ENCODE measurements at places on chromosomes 12 and 14.

DNA sequence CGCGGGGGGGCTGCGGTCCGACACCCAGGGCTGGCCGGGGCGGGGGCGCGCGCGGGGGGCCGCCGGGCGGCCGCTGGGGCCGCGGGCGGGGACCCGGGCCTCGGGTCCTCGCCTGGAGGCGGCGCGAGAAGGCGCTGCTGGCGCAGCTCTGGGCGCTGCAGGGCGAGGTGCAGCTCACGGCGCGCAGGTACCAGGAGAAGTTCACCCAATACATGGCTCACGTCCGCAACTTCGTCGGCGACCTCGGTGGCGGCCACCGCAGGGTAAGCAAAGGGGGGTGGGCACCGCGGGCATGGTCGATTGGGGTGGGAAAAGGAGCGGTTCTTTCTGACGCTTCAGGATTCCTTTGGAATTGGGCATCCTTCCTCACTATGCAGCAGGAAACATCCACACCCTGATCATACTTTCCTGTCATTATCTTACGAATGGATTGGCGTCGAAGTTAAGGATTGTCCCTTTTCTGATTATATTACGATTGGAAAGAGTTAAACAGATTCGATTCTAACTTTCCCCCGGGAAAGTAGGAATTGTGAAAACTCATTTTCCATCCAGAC, 798 bp downstream of the PDZRN4 start:
- no peak for DNase-seq

- no peak for DNase-seq
Measured at GRCh38 chr14:74314576-74314975, 11.8 kb upstream of the ABCD4 start.

DNA sequence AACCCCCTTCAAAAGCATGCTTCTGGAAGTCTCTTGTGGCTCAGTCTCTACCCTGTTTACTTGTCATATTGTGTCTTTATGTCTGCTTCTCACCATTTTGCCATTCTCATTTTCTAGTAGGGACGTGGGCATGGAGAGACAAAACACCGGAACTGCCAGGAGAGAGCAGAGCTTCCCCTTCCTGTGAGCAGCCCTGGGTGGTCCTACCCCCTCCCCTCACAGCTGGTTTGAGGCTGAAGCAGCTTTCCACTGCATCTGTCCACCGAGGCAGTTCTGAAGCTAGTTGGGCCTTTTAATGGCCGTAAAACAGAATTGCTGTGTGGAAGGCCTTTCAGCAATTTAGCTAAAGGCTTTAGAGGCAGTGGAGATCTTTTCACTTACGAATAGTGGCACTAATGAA, 77.0 kb downstream of the PELI2 start:
- DNase-seq = no peak

DNA sequence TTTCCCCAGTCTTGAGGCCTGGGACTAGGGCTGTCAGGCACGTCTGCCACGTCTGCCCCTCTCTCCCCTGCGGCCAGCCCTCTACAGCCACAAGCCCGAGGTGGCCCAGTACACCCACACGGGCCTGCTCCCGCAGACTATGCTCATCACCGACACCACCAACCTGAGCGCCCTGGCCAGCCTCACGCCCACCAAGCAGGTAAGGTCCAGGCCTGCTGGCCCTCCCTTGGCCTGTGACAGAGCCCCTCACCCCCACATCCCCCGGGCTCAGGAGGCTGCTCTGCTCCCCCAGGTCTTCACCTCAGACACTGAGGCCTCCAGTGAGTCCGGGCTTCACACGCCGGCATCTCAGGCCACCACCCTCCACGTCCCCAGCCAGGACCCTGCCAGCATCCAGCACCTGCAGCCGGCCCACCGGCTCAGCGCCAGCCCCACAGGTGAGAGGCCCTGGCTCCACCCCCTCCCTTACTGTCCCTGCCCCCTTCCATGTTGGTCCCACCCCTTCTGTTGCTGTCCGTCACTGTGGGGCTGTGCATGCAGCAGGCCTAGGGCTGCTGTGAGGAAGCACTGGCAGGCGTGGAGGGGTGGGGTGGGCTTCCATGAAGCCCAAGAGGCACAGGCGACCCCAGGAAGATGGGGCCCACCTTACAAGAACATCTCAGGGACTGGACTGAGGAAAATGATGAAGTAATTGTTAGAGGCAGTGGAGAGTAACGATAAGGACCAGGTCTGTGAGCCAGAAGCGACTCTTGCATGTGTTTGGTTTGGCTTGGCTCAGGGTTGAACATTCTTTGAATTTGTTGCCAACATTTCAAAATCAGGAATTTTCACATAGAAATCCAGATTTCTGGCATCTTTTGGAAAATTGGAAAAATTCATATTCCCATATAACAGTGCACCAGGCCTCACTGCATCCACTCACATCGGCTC, 16.8 kb downstream of the C12orf43 start:
- no peak for DNase-seq

GRCh38 chr14:29735459-29735858, 192.2 kb downstream of the PRKD1 start:
- DNase-seq = no peak

DNA sequence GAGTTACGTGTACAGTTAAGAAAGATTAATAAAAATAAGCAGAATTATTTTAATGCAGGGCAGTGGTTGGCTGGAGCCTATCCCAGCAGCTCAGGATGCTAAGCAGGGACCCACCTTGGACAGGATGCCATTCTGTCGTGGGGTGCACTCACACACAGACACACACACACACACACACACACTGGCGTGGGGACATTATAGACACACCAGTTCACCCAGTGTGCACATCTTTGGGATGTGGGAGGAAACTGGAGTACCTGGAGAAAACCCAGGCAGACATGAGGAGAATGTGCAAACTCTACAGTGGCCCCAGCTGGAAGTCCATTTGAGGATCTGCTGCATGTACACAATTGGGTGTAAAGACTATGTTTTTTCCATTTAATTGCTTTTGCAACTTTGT, 12.8 kb upstream of the IFI27L2 start:
- no peak for DNase-seq

DNA sequence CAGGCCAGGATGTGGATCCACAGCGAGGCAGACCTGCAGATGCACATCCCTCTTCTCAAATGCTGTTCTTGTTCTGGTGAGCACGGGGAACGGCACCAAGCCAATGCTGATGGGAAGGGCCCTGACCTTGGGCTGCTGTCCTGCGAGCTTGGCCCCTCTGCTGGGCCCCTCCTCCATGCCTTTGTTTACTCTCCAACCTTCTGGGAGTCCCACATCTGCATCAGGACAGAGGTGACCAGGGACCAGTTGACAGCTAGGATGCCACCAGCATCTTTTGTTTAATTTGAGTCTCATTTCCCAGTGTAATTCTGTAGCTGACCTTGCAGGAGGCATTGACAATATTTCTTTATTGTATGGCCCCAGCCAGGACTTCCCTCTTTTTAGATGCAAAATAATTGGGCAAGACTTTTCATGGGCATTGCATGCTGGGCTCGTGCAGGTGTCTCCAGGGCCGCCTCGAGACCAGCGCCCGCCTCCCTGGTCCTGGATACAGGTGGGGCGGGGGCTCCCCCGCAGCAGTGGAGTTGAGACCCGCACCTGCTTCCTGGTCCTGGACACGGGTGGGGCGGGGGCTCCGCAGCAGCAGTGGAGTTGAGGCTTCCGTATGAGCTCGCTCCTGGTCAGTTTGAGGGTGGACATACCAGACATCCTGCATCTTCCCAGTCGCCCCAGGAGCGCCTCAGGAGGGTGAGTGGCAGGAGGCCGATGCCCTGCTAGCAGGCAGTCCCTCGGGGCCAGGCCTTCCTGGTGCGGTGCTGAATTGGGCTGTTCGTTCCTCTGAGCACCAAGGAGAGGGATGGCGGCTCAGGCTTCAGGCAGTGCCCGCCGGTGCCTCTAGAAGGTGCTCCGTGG, 11.4 kb downstream of the PACS2 start:
- DNase-seq = no peak

Measured in NCI-H1436 (cell line).